ENCODE measurements at places on chromosomes 4 and X. TPM values are rescaled to one million over a fixed set of nuclear protein-coding genes. Genes with fewer than 3 reads are reported as not detected.

Gene CENPI
- 10.5 TPM for polyA plus RNA-seq

DNA sequence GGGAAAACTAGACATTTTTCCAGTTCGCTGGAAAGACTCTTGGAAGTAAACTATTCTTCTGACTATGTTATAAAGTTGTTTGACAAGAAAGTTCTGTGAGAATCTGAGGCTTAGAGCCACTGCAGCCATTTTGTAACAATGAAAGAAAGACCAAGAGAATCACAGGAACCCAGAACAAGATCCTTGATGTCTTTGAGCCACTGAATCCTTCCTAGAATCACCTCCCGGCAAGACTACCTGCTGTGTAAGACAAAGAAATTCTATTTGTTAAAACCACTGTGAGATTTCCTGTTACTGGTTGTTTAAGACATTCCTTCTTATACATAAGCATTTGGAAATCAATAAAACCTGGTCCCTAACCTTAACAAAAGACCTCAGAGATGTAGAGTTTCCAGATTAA, 175.7 kb upstream of the RASGEF1B start:
- H3K36me3 ChIP-seq = no peaks in the 10 kb centered on the region
- H3K4me3 ChIP-seq = no peak overlapping the region
- no peaks in the 10 kb centered on the region for H3K27me3 ChIP-seq
- H3K27ac ChIP-seq = no peak overlapping the region
- no peaks in the 10 kb centered on the region for H3K4me1 ChIP-seq

- H3K36me3 ChIP-seq = no peaks in the 10 kb centered on the region
- no peaks in the 10 kb centered on the region for H3K27me3 ChIP-seq
- H3K27ac ChIP-seq = peak overlapping the region; percentile 1
- no peak for DNase-seq
- H3K4me1 ChIP-seq = peaks cover 21% of the 10 kb centered on the region
Observed at GRCh38 chr4:173181848-173182247, 13.2 kb downstream of the GALNT7 start.

Gene CYTL1
- polyA plus RNA-seq = 0.30 TPM

Gene TRIML1
- not detected for polyA plus RNA-seq

DNA sequence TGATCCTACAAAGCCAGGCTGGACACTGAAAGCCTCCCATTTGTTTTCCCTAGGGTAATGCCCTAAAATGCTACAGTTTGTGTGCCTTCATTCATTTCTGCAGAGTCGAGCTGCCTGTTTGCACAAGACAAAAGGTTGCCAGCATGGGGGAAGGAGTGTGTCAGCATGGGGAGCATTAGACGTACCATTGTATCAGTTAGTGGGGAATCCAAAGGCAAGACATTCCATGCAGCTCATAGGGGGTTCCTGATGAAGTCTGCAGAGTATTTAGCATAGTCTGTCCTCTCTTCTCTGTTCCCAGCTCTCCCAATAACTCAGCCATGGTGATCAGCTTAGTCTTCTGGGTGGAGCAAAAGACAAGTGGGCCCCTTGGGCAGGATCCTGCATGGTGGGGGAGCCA, 276.9 kb upstream of the PCDH7 start:
- no peak overlapping the region for H3K4me3 ChIP-seq
- H3K4me1 ChIP-seq = no peaks in the 10 kb centered on the region
- H3K36me3 ChIP-seq = no peaks in the 10 kb centered on the region

DNA sequence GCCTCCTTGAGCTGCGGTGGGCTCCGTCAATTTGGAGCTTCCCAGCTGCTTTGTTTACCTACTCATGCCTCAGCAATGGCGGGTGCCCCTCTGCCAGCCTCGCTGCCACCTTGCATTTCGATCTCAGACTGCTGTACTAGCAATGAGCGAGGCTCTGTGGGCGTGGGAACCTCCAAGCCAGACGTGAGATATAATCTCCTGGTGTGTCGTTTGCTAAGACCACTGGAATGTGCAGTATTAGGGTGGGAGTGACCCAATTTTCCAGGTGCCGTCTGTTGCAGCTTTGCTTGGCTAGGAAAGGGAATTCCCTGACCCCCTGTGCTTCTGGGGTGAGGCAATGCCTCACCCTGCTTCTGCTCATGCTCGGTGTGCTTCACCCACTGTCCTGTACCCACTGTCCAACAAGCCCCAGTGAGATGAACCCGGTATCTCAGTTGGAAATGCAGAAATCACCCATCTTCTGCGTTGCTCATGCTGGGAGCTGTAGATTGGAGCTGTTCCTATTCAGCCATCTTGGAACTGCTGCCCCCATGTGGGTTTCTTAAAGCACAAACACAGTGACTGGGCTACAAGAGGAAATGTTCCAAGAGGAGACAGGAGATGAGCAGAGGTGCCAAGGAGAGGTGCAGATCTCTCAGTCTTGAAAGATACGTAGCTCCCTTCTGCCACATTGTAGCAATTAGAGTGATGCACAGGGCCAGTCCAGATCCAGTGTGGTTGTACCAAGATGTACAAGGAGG, 193.0 kb upstream of the IGFBP7 start:
- H3K27ac ChIP-seq = no peak overlapping the region
- no peaks in the 10 kb centered on the region for H3K4me1 ChIP-seq
- no peak overlapping the region for H3K4me3 ChIP-seq
- DNase-seq = no peak
- no peaks in the 10 kb centered on the region for H3K27me3 ChIP-seq

DNA sequence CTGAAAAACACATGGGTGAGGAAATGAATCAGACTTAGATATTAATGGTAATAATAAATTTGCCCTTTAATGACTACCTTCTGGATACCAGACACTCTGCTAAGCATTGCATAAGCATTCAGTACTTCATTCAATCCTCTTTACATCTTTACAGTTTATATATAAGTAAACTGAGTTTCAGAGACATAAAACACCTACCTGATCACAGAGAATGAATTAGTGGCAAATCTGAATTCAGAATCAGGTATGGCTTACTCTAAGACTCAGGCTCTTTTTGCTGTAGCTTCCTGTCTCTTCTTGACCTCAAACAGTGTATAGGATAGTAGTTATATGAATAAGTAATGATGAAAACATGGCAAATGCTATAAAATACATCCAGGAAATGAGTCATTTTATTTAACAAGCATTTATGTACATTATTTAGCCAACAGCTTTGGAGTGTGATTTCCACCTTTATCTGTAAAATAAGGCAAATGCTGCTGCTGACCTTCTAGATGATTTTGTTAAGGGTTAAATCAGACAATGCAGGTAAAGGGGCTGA, 83.9 kb downstream of the VEGFC start:
- H3K27me3 ChIP-seq = no peaks in the 10 kb centered on the region
- H3K4me1 ChIP-seq = peaks cover 28% of the 10 kb centered on the region
- peak overlapping the region; percentile 55 for H3K27ac ChIP-seq
- H3K36me3 ChIP-seq = no peaks in the 10 kb centered on the region
- H3K4me3 ChIP-seq = no peak overlapping the region
- DNase-seq = no peak

GRCh38 chrX:7972586-7972985, 45.4 kb upstream of the PNPLA4 start:
- H3K4me1 ChIP-seq = no peaks in the 10 kb centered on the region
- no peaks in the 10 kb centered on the region for H3K27me3 ChIP-seq
- DNase-seq = no peak
- H3K36me3 ChIP-seq = no peaks in the 10 kb centered on the region
- no peak overlapping the region for H3K4me3 ChIP-seq

GRCh38 chr4:172942840-172943239, 225.8 kb upstream of the GALNT7 start:
- H3K27ac ChIP-seq = no peak overlapping the region
- DNase-seq = no peak
- peaks cover 3% of the 10 kb centered on the region for H3K27me3 ChIP-seq
- H3K4me3 ChIP-seq = no peak overlapping the region
- H3K36me3 ChIP-seq = no peaks in the 10 kb centered on the region

GRCh38 chr4:2688697-2689096, 67.4 kb downstream of the TNIP2 start:
- no peak for DNase-seq
- no peak overlapping the region for H3K27ac ChIP-seq

DNA sequence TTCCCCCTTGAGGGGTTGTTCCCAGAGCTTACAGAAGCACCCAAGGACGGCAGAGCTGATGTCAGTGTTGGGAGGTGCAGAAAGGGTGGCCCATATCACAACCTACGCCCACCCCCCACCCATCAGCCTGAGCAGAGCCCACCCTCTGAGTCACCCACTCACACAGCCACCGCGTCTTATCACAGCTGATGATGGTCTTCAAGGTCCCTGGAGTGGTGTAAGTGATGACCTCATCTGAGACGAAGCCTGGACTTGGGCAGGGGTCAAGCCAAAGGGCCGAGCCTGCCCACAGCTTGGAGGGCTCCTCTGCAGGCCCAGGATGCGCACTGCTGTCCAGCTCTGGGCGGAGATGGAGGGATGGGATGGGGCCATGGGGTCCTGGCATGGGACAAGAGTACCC, 3.0 kb upstream of the HTRA3 start:
- DNase-seq = no peak
- H3K4me3 ChIP-seq = no peak overlapping the region
- H3K27ac ChIP-seq = no peak overlapping the region
- H3K27me3 ChIP-seq = peaks cover 32% of the 10 kb centered on the region
- H3K36me3 ChIP-seq = no peaks in the 10 kb centered on the region

Gene NDST4
- not detected for polyA plus RNA-seq

DNA sequence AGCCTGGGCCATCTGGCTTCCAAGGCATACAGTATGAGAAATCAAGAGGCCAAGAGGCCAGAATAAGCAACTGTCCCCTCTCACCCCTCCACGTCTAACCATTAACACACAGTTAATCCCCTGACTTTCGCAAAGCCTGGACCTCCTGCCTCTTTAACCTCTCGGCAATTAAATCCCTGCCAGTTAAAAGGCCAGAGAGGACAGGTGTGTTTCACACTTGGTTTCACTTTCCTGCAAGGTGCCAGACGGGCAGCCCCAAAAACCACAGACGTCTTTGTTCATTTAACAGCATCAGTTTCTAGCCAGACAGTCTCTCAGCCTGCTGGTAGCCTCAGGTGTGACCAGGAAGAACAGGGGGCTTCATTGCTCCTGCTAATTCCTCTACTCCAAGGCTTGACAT, 91.1 kb upstream of the KIT start:
- H3K4me1 ChIP-seq = peaks cover 7% of the 10 kb centered on the region
- no peaks in the 10 kb centered on the region for H3K27me3 ChIP-seq
- H3K27ac ChIP-seq = no peak overlapping the region
- H3K36me3 ChIP-seq = no peaks in the 10 kb centered on the region
- H3K4me3 ChIP-seq = no peak overlapping the region

- H3K36me3 ChIP-seq = peaks cover 32% of the 10 kb centered on the region
- H3K4me3 ChIP-seq = no peak overlapping the region
- H3K4me1 ChIP-seq = no peaks in the 10 kb centered on the region
- no peak for DNase-seq
- H3K27ac ChIP-seq = no peak overlapping the region
Observed at GRCh38 chr4:2250357-2251072, 8.6 kb upstream of the HAUS3 start.

- DNase-seq = no peak
- H3K27ac ChIP-seq = no peak overlapping the region
- no peak overlapping the region for H3K4me3 ChIP-seq
- no peaks in the 10 kb centered on the region for H3K36me3 ChIP-seq
Observed at GRCh38 chrX:13277539-13277938, 42.3 kb downstream of the ATXN3L start.

GRCh38 chr4:123587983-123588494, 191.4 kb downstream of the SPRY1 start:
- no peak overlapping the region for H3K4me3 ChIP-seq
- peaks cover 5% of the 10 kb centered on the region for H3K4me1 ChIP-seq
- no peak overlapping the region for H3K27ac ChIP-seq
- no peaks in the 10 kb centered on the region for H3K36me3 ChIP-seq
- H3K27me3 ChIP-seq = no peaks in the 10 kb centered on the region

Gene MAGEC2
- not detected for polyA plus RNA-seq

DNA sequence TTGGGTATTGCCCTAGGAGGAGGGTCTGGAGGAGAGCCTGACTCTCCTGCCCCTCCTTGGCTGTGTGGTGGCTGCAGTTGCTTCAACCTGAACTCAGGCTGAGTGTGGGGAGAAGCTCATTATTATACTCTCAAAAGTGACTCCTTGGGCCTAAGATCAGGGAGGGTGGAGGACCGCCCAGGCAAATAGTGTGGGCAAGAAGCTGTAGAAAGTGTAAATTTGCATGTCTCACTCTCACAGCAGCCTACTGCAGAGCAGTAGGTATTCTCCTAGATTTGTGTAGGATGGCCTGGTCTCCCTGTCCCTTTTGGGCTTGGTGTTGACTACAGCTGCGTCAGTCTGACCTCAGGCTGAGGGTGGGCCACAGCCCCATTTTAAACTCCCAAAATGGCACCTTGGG, 156.1 kb downstream of the ZNF330 start:
- peaks cover 3% of the 10 kb centered on the region for H3K4me1 ChIP-seq
- no peak overlapping the region for H3K27ac ChIP-seq
- no peak for DNase-seq
- H3K27me3 ChIP-seq = no peaks in the 10 kb centered on the region
- no peak overlapping the region for H3K4me3 ChIP-seq

DNA sequence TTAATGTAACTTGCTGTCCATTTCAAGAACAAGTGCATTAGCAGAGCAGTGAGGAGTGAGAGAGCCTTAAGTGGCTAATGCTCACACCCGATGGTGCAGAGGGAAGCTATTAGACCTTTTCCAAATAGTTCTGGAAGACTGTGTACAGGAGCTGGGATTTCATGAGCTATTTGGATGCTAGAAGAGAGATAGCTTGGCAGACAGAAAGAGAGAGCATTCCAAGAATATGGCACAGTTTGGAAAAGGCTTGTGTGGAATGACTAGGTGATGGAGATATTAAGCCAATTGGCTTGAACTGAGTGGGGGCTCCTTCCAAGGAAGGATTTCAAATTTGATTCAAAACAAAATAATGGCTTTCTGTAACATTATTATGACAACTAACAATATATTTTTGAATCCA, 1097.2 kb upstream of the TENM3 start:
- H3K4me3 ChIP-seq = no peak overlapping the region
- H3K27ac ChIP-seq = no peak overlapping the region
- DNase-seq = no peak
- no peaks in the 10 kb centered on the region for H3K27me3 ChIP-seq

Gene IL2
- not detected for polyA plus RNA-seq

Gene TEX13D
- polyA plus RNA-seq = not detected
